GM23248 (cell line): ENCODE measurements at places on chromosomes 2 and 18.
A peak's percentile ranks its signal among the peaks of the same experiment; 100 is the strongest.

DNA sequence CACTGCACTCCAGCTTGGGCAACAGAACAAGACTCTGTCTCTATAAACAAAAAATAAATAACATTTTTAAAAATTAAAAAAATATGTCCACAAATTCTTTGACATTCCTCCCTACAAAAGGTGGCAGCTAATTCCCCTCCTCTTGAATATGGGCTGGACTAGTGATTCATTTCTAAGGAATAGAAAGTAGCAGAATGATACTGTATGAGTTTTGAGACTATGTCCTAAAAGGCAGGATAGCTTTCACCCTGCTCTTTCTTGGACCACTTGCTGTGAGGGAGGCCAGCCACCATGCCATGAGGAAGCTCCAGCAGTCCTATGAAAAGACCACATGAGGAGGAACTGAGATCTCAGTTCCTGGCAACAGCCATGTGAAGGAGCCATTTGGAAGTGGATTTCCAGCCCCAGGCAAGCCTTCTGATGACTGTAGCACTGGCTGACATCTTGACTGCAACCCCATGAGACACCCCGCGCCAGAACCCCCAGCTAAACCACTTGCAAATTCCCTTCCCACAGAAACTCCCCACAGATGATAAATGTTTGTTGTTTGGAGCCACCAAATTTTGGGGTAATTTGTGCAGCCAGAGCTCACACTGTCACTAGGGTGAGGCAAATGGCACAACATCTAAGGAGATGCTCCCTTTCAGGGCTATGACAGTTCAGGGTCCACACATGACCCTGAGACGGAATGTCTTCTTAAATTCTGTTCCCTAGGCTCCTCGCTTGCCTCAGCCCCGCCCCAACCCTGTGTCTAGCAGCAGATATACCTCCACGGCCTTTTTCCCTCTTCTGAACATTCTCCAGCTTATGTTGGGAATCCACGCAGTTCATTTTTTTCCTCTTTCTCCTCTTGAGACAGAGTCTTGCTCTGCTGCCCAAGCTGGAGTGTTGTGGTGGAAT is 17.1 kb upstream of the ATOH8 start:
- peak; percentile 55 for DNase-seq

DNA sequence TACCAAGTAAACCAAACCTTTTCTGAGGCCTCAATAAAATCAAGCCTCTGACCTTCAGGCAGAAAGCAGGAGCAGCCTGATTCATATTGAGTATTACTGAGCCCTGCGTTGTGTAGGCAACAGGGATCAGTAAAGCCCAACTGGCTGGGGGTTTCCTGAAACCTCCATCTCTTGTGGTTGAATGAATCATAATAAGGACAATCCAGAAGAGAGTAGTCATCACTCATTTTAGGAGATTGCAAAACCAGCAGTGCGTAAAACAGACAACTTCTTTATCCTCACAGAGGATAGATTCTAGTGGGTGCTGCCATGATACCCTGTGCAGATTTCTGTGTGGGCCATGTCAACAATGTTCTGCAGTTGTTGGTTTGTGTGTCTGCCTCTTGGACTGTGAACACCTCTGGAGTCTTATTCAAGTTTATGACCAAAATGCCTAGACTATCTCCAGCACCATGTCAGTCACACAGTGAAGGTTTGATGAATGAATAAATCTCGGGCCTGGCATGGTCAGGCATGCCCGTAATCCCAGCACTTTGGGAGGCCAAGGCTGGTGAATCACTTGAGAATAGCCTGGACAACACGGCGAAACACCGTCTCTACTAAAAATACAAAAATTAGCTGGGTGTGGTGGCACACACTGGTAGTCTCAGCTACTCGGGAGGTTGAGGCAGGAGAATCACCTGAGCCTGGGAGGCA is 51.8 kb upstream of the RAB27B start:
- DNase-seq: peak; percentile 98

- no peak for DNase-seq
These were observed 5.1 kb upstream of the PPP1CB start for GRCh38 chr2:28746429-28747111.

DNA sequence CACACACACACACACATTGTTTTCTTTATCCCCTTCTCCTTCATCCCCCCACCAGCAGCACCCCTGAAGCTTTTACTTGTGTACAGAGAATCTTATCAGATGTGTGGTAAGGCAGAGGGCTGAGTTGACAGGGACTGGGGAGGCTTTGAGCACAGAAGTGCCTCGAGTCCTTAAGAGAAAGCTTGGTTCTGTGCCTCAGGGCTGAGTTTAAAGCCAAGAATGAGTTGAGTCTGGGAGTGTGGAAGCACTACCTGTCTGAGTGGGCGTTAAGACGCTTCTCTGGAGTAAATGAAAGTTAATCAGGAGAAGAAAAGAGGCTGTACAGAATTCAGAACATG is 2.7 kb downstream of the ID2 start:
- DNase-seq: peak; percentile 76

DNA sequence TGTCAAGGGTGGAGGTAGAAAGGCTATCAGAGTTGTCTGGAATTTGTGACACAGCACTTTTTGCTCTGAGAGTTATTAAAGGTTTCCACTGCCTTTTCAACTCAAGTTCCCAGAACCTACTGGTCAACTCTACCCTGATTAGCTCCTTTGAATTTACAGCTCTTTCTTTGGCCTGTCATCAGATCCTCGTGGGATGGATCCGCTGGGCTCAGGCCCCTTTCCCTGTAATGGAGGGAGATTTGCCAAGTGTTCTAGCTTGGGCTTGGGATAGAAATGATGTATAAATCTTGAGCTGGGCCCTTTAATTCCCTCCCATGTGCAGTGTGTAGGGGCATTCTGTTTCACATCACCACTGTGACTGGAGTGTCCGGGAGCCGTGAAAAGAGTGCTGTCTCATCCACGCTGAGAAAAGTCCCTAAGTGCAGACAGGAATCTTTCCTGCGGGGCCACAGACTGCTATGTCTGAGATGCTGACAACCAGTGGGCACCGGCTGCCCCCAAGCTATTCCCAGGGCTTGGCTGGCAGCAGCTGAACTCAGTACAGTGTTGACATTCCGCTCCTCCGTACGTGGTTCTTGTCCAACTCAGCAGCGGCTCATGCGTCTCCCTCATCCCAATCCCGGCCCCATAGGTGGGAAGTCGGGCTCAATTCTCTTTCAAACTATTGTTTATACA is 46.9 kb upstream of the ARHGAP28 start:
- no peak for DNase-seq

- DNase-seq: no peak
These were observed 101.7 kb downstream of the B3GNT2 start for GRCh38 chr2:62297624-62298010.

DNA sequence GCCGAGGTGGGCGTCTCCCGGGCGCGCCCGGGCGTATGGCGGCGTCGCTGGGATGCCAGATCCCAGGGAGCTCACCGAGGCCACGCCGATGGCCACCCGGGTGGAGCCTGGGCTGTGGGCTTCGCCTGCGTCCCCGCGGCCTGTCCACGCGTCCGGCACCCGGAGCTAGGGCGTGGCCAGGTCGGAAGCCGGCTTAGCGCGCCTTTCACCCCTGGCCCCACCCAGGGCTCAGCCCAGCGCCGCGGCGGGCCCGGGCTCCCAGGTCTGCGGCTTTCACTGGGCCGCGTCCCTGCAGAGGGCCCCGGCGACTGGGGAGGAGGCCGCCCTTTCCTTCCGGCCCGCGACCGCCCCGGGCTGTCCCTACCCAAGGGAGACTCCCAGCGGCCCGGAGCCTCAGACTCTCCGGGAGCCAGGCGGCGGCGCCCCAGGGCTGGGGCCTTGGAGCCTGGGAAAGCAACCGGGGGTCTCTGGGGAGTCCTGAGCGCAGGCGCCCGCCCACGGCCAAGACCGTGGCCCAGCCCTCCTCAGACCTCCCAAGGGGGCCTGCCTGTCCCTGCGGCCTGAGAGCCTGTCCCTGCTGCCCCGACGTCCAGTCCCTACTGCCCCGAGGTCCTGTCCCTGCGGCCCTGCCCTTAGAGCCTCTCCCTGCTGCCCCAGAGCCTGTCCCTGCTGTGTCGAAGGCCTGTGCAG is 36.3 kb upstream of the ITM2C start:
- DNase-seq: peak; percentile 18

DNA sequence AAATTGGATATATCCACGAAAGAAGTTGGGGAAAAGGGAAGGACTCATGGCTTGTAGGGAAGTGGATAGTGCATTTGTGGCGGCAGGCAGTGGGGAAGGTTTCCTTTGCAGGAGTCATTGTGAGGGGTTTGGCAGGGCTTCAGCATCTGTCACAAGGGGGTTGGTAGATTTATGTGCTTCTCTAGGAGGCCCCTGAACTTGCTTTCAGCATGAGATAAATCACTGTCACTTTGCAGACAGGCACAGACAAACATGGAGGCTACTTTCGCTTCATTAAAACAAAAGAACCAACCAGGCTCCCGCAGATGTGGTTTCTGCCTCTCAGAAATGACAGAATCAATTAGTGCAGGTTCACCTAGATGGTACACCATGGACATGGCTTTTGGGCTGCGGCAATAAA is 340.7 kb downstream of the TGIF1 start:
- DNase-seq: no peak

GRCh38 chr2:28296243-28296642 is 96.4 kb upstream of the FOSL2 start:
- DNase-seq: peak; percentile 83

GRCh38 chr18:77222464-77222863 is 27.2 kb upstream of the GALR1 start:
- DNase-seq: no peak

- no peak for DNase-seq
These were observed 26.8 kb downstream of the ITM2C start for GRCh38 chr2:230891509-230891908.

DNA sequence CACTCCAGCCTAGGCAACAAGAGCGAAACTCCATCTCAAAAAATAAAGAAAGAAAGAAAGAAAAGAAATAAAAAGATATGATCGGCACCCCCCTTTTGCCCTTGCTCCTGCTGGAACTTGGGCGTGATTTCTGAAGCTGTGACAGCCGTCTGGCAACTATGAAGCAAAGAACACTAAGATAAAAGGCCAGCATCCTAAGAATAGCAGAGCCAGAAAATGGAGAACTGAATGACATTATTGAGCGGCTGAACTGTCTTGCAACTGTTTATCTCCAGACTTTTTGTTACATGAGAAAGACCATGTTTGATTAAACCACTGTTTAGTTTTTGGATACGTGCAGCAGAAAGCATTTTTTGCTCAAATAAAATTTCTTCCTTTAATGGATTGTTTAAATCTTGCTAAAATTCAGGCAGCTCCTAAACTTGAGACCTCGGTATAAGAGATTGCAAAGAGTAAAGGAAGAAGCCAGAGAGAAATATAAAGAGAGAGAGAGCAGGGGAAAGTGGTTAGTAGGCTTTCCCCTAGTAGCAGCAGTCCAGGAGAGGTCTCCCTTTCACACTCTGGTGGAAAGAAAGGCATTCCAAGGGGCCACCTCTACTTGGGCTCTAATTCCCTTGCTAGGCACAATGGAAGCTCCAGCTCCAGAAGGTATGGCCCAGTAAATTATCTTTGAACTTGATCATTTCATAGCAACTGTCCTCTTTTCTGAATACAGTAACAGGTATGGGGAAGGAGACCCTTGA is 8.2 kb upstream of the MBD2 start:
- DNase-seq: no peak

DNA sequence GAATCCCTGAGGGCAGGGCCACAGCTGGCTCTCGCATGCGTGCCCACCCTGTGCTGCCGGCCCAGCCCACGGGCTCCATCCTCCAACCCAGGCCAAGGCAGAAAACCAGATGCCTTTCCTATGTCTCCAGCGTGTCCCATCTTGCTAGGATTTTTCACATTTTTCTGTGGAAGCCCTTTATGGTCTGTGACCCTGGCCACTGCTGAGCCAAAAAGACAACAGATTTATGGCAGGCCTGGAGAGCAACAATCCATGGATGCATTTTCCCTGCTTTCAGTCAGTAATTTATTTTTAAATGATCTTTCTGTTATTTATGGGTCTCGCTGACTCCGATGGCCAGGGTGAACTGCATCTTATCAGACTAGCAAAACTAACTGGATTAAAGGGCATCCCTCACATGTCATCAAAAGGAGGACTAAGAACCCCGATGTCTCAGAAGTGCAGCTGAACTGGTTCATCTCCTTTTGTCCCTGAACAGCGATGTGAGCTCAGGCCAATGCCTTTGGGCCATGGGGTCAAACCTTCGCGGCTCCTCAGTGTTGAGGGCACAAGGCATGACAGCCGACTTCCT is 346.0 kb downstream of the CYRIA start:
- DNase-seq: no peak

DNA sequence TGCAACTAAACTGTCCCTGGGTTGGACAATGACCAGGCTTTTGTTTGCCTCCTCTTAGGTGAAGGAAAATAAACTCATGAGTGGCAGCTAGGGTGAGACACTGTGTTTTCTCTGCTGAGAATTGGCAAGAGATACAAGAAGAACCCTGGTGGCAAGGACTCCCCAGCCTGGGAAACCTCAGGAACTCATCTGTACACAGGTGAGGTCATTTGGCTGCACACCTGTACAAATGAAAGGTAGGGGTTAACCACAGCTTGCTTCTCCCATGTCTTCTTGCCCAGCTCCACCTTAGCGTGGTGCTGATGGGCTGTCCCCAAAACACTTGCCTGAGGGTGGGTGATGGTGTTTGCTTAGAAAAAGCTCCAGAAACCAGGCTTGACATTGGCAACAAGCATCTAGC is 97.2 kb upstream of the FAM136A start:
- no peak for DNase-seq

DNA sequence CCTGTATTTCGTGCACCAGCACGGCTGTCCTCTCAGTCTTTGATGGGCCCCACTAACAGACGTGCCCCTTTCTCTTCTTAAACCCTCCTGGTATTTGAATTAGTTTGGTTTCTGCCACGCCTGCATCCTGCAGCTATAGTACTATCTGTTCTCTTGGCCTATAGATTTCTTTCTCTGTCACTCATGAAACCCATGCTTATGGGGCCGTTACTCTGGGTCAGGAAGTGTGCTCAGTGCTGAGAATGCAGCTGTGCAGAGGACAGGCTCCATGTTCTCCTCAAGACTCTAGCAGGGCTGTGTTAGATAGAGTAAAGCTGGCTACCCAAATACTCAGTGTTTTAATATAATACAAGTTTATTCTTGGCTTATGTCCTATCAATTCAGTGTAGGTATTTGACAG is 180.0 kb downstream of the INSIG2 start:
- DNase-seq: no peak

DNA sequence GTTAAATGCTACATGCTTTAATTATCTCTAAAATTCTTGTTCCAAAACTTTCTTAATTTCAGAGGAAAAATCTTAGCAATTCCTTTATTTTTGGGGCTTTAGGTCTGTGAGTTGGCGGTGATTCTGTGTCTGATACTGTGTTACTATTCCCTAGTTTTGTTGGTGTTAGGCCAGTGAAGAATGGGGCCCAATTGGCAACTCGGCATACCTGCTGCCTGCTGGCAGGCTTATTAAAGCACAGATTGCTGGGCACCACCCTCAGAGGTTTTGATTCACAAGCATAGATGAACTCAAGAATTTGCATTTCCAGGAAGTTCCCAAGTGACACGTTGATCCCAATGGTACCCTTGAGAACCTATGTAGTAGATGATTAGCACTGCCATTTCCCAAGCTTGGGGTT is 101.6 kb downstream of the OSBPL6 start:
- no peak for DNase-seq

- no peak for DNase-seq
These were observed 44.9 kb upstream of the NDUFV2 start for GRCh38 chr18:9057646-9058045.
